ENCODE measurements at places on chromosomes 2 and 18. TPM values are rescaled to one million over a fixed set of nuclear protein-coding genes. Genes with fewer than 3 reads are reported as not detected.

The SPATA3 gene
- not detected for total RNA-seq

The REL gene
- 4.3 TPM for total RNA-seq

The TSPYL6 gene
- not detected for total RNA-seq

The CIB4 gene
- total RNA-seq, result not detected
